ENCODE measurements at places on chromosomes 12 and 14.

- no peak for DNase-seq
These were observed 79.2 kb downstream of the CEP83 start for GRCh38 chr12:94380507-94380906.

DNA sequence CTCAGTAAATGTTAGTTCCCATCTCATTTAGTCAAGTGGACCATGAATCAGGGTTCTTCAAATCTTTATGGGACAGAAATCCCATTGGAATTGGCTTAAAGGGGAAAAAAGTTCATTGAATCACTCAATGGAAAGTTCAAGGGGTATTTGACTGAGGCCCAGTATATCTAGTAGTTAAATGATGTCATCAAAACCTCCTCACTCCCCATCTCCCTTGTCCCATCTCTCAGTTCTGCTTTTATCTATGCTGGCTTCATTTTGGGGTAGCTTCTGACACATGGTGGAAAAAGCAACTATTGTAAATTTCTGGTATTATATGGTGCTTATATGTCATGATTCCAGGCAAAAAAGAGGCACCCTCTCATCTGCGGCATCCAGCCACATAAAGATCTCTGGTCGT lies 51.9 kb downstream of the DAAM1 start:
- DNase-seq: peak; percentile 36

- no peak for DNase-seq
These were observed 74.9 kb upstream of the ACTN1 start for GRCh38 chr14:69054030-69054429.

- DNase-seq: no peak
These were observed 61.2 kb downstream of the SLC38A6 start for GRCh38 chr14:61042220-61042619.

DNA sequence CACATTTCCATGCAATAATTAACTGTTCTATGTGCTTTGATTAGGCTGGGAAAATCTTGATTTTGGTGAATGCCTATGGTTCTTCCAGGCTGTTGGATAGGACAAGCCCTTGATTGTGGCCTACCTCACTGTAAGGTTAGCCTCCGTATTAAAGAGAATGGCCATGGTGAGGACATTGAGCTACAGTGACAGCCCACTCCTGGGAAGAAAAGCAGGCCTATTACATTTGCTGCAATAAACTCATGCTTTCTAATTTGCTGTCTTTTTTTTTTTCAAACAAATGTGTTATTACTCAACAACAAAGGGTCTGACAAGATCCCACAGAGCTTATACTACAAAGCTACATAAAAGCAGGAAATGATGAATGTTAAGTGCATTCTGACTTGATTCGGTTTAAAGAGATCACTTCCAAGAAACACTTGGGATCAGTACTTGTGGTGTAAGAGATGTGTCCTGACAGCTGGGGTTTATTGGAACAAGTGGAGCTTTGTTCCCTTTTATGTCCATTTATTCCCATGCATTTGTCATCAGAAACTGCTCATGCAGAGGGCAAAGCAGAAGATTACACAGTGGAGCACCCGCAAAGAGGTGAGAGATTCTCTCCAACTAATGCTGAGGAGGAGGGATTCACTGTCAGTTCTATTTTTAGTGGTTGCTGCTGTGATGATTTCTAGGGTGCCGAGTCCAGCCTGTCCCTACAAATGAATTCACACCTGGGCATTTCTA lies 29.1 kb upstream of the KCNK10 start:
- no peak for DNase-seq

DNA sequence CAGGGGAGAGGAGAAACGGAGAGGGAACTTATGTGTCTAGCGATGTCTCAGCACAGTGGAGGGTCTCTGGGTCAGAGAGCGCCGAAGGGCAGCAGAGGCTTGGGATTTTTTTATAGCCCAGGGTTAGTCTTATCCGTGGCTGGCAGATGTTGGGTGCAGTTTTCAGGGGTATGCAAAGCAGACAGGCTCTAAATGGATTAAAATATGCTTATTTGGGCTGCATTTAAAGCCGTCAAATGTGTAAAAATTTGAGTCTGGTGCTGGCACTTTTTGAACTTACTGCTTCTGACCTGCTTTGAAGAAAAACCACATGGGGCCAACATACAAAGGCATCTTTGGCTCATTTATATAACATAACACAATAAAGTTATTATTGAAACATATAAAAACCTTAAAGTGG lies 178.8 kb downstream of the ESR2 start:
- DNase-seq: no peak

DNA sequence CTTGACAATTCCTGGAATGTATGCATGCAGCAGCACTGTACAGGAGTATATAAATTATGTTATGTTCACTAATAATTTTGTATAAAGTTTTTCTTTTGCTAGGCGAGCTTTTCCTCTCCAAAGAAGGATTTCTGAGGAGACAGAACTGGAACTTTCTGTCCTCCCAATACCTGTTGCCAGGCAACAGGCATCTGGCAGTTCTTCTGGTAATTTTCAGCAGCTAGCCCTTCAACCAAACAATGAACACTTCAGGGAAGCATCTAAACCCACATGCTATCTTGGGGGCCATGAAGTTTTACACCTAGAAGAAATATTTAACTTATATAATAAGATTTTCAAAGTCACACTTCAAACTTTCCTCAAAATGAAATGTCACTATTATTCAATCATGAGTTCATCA lies 162.9 kb upstream of the SYT10 start:
- no peak for DNase-seq

- DNase-seq: no peak
These were observed 47.8 kb downstream of the FERMT2 start for GRCh38 chr14:52902971-52903619.

DNA sequence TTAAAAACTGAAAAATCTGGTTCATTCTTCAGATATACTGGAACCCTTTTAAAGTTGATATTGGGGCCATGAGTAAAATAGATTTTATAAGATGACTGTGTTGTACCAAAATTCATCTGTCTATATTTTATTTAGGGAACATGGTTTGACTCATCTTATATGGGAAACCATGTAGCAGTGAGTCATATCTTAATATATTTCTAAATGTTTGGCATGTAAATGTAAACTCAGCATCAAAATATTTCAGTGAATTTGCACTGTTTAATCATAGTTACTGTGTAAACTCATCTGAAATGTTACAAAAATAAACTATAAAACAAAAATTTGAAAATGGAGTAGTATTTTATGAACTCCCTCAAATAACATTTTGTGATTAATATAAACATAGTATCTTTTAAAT lies 14.2 kb downstream of the PTGER2 start:
- DNase-seq: no peak

- peak; percentile 57 for DNase-seq
These were observed 65.3 kb downstream of the IFT43 start for GRCh38 chr14:76050797-76051392.

GRCh38 chr12:104825408-104825807 lies 132.7 kb downstream of the SLC41A2 start:
- DNase-seq: no peak

DNA sequence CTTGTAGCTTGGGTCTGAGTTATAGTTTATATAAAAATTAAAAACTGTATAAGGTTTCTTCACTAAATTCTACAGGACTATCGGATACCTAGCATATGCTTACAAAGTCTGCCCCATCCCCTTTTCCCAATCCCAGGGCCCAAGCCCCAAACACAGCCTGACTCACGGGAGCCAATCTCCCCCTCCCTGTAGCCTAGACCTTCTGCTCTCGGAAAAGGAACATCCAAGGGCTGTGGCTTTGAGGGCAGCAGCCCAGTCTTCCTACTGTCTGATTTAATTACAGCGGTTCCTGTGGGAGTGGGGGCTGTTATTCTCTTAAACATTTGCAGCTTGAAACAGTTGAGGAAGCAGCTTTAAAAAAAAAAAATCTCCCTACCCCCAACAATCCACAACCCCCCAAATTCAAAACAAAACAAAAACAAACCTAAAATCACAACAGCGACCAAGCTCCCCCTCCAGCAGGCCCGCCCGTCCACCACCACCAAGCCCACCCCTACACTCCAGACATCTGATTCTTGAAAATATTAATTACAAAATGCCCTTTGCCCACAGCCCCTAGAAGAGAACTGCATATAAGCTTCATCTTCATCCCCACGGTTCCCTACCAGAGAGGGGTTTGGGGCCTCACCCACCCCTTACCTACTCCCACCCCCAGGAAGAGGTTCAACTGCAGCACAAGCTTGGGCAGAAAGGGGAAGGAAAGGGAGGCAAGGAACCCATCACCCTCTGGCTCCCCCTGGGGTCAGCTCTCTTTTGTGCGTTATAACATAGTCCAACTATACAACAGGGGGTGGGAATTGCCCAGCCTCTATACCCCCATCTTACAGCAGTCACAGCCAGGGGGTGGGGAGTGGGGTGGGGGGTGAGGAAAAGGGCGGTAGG lies 1.1 kb upstream of the PRKAG1 start:
- DNase-seq: peak; percentile 70

GRCh38 chr12:7693793-7694192 lies 1.8 kb downstream of the GDF3 start:
- no peak for DNase-seq

DNA sequence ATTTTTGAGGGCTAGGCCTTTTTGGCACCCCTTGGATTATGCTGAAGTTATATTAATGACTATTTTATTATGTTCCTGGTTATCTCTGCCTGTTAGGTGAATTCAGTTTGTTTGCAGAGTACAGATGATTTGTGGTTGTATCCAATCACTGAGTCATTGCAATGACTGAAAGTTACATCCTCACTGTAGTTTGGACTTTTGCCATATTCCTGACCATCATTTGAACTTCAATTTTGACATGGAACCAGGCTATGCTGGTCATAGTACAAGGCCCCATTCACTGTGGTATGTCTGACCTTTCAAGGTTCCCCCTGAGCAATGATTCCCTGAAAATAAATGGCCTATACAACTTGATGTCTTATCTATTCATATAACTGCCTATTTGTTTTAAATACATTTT lies 621.0 kb downstream of the CCER1 start:
- DNase-seq: no peak

- DNase-seq: no peak
These were observed 584 bp downstream of the ACSM4 start for GRCh38 chr12:7304456-7304855.

- DNase-seq: no peak
These were observed 678 bp downstream of the MDM1 start for GRCh38 chr12:68331500-68331868.

DNA sequence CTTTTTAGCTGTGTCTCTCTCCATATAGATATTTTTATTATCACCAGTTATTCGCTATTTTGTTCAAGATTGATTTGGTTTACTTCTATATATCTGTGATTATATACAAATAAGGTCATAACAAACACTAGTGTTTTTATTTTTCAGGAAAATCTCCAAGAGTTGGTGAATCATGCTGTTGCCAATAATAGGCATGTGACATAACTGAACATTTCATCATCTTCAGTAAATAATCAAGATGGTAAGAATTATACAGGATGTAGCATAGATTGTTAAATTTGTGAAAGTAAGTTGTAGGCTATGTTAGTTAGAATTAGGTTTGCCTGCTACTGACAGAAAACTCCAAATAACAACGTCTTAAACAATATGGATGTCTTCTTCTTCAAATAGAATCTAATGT lies 240.9 kb upstream of the PDE3A start:
- no peak for DNase-seq

DNA sequence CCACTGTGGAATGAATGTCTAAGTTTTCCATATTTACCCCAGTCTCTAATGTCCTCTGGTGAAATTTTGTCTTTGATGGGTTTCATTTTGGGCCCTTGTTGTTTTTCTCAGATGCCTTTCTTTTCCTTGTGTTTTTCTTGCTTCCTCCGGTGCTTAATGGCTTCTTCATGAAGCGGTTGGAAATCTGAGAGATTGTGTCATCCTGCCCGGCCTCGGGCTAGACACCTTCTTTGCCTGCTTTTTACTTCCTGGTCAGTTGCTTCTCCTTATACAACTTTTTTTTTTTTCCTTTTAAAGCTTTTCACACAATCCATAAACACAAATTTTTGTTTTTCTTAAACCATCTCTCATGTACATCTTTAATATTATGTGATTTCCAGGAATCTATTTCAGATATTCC lies 7.1 kb downstream of the ETV6 start:
- DNase-seq: no peak

DNA sequence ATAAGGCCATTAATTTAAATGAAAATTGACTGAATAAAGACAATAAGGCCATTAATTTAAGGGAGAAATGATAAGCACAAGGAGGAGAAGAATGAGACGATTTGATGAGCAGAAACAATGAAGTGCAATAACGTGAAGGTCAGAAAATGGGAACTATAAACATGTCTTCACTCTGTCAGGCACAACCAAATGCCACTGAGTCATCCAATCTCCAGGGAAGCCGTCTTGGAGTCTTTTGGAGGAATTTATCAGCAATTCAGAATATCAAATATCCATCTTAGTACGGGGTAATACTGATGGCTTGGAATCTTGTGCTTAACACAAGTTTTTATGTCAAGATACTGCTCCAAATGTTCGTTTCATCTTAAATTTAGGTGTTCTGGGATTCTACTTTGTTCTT lies 159.9 kb downstream of the CAPZA3 start:
- DNase-seq: no peak

DNA sequence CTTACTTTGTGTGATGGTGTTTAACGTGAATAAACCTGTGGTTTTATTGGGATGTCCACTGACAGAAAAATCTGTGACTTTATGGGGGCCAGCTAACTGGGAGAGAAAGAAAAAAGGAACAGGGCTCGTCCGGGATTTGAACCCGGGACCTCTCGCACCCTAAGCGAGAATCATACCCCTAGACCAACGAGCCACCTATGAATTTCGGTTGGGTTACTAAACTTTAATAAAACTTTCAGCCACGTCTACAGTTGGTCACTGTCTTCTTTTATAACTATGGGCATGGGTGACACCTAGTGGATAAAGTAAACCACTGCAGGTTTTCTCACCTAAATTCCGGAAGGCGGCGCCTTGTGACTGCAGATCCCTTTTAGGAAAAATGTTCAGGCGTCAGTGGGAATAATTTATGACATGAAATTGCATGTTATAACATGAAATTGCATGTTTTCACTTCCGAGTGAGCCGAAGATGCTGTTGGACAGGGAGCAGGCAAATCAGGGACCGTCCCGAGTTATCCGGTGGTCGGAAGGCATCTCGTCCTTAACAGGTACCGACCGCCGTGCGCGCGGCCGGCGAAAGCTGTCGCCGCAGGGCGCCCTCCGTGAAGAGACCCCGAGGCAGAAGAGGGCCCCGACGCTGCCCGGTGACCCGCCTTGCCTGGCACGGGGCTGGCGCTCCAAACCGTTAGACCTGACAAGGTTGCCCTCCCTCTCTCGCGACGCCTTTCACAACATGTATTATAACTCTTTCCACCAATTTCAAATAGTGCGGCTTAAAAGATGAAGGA lies 18.2 kb upstream of the RNASE12 start:
- DNase-seq: peak; percentile 76
